Activated T-cell treated with anti-CD3 and anti-CD28 coated beads, Interleukin-2, amount 50 U/mL, for 72 hours (primary cell): ENCODE measurements at places on chromosomes 12 and 14.
A peak's percentile ranks its signal among the peaks of the same experiment; 100 is the strongest.

- peak; percentile 53 for DNase-seq
These were observed 366.7 kb downstream of the BTG1 start for GRCh38 chr12:91778938-91779400.

DNA sequence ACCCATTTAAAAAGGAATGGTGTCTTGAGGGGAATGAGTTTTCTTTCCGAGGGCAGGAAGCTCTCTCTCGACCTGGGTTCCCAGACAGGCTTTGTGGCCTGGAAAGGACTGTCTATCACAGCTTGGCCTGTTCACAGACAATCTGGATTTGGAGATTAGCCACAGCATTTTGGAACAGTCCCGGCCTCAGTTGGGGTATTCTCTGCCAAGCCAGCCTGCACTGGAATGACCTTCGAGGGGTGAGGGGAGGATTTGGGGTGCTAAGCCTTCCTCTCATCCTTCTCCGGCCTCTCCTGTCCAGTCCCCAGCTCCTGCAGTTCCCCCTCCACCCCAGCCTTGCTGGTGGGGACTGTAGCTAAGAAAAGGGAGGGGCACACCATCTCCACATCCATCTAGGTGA is 13.0 kb downstream of the TBX5 start:
- no peak for DNase-seq

- DNase-seq = no peak
These were observed 9.8 kb downstream of the GPR135 start for GRCh38 chr14:59455411-59455810.

DNA sequence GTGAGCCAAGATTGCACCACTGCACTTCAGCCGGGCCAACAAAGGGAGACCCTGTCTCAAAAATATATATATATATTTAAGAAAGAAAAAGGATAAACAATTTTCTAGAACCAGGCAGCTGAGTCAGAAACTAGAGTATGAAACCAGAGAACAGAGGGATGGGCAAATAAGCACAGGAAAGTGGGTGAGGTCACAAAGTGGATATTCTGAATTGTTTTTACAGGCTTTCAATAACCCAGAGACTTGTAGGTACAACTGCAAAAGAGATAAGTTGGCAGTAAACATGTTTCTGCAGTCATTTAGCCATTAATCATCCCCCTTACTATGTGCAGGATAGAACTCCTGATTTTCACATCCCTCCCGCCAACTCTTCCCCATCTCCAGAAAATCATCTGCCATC is 94.2 kb downstream of the BTG1 start:
- DNase-seq = no peak

DNA sequence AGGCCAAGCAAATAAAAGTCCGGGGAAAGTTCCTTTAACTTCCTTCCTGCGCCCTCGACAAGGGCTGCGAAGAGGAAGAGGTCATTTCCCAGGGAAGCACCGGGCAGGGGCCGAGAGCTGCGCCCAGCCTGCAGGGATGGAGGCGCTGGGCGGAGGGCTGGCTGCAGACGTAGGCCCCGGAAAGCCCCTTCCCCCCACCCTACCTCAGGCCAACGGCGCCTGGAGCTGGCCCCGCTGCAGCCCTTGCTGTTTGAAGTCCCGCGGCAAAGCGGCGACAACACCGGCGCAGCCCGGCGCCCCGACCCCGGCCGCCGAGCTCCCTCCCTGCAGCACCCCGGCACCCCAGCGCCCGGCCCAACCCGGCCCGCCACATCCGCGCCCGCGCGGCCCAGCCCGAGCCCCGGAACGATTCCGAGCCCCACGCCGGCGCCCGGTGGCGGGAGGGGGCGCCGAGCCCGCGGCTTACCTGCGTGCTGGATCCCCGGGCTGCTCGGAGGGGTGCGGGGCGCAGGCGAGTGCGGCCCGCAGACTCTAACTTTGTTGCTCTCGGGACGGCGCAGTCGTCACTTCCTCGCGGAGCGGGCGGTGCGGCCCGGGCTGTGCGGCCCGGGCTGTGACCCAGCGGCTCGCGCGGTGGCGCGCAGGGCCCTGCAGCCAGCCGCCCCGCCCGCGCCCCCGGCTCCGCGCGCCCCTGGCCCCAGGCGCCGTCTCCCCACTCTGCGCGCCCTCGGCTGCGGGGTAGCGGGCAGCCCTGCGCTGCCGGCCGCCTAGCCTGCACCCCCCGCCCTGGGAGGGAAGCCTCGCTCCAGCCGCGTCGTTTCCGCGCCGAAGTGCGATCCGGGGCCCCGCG is 64.8 kb upstream of the PTGR2 start:
- DNase-seq = peak; percentile 69

DNA sequence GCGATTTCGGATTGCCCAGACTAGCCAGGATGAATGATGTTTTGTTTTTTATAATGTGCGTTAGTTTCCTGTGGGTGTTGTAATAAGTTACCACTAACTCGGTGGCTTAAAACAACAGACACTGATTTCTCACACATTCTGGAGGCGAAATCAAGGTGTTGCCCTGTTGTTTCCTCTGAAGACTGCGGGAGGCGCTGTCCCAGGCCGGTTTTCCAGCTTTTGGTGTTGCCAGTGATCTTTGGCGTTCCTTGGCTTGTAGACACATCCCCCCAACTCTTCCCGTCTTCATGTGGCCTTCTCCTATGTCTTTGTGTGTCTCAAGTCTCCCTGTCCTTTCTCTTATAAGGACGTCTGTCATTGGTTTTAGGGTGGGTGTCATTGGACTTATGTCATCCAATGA is 267.7 kb downstream of the AACS start:
- no peak for DNase-seq

DNA sequence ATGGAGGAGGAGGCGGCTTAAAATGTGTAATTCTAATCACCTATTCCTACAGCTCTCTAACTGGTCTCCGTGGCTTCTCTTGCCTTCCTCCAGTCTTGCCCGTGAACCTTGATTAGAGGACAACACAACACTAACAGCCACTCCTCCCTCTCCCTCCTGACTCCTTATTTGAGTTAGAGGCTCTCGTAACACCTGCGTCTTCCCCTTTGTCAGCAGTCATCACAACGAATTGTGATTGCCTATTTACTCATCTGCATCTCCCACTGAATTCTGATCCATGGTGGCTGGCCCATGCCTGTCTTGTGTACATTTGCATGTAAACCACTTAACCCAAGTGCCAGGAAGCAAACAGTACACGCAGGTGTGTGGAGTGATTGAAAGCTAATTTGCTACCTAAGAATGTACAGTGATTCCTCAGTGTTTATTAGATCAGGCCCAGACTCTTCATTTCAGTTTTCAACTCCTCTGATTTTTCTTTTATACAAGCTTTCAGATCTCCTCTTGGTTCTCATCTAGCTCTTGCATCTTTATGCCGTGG is 154.5 kb downstream of the MON2 start:
- no peak for DNase-seq

DNA sequence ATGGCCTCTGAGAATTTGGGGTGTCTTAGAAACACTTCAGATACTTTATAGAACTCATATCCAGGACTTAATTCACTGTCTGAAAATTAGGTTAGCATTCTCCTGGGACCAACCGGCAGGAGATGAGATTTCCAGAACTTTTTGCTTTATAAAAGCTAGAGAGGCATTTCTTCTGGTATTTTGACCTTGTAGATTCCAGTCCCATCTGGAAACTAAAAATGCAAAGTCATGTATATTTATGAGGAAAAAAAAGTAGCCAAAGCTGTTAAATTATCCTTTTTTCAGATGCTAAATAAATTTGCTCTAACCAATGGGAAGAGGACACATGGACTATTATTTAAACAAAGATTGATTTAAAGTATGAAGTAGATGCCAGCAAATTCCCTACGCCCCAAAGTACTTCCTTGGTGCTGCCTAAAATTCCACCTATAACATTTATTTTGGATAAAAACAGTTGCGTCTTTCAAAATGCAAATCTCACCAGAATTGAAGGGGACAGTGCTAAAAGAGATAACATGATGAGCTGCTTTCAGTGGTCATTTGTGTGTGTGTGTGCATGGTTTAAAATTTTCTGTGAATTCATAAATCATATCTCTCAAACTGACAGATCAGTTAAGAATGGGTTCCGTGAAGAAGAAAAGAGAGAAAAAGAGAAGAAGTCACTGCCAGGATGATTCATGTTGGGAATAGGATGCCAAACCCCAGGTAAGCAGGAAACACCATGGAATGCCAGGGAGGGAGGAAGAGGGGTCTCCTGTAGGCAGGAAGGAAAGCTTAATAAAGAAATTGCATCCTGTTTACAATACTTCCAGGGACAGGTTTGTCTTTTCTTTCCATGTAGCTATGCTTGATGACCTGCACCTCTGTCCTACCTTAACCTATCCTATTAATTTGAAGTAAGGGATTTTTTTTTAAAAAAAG is 97.7 kb upstream of the RGS6 start:
- no peak for DNase-seq

DNA sequence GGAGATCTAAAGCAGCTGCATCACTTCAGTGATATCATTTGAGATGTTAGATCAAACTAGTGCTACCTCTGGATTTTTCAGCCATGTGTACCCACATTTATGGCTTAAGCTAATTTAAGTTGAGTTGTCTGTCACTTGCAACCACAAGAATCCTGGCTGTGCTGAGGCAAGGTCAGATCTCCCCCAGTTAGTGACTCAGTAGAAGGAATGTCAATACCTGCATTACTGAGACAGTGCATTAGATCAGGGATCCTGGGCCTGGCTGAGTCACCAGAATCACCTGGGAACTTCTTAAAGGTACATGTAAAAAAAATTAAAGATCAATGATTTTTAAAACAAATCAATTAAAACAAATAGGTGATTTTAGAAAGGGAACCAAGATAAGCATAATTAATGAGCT is 84.6 kb upstream of the GRIN2B start:
- no peak for DNase-seq

DNA sequence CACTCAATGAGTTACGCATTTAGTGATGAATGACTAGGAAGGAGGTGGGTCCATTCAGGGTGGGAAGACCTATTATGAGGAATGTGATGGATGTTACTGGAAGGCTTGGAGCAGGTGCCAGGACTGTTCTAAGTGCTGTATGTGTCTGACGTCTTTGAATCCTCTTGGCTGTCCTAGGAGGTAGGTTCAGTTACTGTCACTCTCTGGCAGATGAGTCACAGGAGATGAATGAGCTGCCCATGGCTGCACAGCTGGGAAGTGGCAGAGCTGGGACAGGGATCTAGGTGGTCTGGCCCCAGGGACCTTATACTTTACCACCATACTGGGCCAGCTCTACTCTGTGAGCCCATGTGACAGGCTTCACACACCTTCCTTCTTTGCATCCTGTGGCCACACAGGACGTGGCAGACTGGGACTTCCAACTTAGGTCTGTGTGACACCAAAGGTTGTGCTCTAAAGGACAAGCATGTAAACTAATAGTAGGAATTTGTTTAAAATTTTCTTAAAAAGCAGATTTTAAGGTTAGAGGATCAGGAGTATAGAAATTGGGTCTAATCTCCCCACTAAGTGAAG is 24.0 kb downstream of the TCTN1 start:
- DNase-seq = no peak

DNA sequence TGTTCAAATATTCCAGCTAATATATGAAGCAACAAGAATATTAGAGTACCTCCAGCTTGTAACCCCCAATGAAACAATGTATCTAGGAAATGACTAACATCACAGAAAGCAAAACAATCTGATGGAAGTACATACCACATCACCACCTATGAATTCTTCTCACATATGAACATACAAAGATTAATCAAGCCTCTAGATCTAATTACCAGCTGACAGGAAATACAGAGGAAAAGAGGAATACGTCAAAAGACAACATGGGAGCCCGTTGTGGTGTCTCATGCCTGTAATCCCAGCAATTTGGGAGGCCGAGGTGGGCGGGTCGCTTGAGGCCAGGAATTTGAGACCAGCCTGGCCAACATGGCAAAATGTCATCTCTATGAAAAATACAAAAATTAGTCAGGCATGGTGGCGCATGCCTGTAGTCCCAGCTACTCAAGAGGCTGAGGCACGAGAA is 7.5 kb downstream of the NEDD8 start:
- DNase-seq = no peak
